ENCODE measurements at places on chromosomes 13 and 19.

DNA sequence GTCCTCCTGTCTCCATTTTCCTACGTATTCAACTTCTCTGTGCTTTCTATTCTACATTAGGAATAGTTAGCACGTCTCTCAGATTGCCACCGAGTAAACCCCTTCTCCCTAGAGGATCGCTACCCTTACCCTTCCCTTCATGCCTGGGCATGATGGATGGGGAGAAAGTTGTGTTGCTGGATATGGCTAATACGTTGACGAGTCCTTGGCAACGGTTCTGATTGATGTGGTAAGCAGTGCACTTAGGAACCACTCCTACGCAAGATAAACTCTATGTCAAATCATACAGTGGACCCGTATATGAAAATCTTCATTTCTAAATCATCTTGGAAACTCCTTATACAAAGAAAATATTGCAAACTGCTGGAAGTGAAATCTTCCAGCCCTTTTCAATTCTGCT is 224.5 kb downstream of the EFNB2 start:
- DNase-seq = no peak

DNA sequence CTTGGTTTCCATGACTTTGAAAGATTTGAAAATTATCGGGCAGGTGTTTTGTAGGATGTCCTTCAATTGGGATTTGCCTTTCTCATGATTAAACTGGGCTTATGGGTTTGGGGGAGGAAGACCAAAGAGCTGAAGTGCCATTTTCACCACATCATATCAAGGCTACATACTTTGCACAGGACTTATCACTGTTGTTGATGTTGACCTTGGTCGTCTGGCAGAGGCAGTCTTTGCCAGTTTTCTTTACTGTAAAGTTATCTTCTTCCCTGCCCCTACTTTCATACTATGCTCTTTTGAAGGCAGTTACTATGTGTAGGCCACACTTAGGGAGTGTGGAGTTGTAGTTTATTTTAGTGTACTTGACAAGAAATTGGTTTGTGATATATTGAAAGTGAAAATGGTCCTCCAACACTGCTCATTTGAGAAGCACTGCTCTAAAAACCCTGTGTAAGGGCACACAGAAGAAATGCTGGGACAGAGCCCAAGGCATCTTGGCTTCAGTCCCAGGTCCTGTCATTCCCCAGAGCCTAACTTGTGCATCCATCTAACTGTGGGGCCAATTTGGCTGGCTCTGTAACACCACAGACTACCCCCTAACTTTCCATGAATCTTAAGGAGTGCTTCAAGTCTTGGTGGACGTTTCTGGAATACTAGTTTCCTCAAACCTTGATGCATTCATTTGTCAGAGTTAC is 384.9 kb downstream of the KCNRG start:
- DNase-seq = no peak

DNA sequence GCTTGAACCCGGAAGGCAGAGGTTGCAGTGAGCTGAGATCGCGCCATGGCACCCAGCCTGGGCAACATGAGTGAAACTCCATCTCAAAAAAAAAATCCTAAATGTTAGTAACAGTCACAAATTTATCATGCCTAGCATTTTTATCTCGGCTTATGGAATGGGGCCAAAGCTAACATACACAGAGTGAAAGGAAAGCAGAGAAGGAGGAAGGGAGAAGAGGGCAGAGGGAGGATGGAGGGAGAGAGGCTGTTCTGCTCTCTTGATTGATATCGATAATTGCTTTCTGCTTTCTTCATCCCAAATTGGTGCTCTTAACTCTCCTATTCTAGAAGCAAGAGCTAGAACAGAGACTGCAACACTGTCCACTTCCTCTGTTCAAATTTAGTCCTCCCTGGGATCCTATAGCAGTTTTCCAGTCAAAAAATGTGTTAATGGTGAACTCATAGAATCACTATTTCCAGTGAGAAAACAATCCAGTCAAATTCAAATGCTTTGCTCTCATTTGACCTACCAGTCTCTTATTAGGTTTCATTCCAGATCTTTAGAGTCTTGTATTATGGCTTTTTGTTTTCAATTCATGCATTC is 15.8 kb upstream of the TUBGCP3 start:
- DNase-seq = no peak

- DNase-seq = no peak
Observed at GRCh38 chr13:34547929-34548328, 394.1 kb upstream of the NBEA start.

GRCh38 chr13:113427562-113428468 is 25.5 kb downstream of the ADPRHL1 start:
- no peak for DNase-seq

DNA sequence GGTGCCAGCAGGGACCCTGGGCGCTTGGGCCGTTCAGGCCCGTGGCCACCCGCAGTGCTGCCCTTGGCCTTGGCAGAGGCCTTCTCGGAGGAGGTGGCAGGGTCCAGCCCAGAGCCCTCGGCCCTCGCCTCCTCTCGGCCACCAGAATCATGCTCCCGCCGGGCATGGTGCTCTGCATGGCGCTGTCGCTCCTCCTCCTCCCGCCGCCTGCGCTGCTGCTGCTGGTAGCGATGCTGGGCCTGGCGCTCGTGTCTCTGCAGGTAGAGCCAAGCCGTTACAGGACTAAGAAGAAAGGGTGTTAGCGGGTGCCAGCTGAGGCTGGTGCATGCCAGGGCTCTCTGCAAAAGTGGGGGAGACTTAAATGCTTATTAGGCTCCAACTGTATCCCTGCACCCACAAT is 9.5 kb downstream of the ANO8 start:
- no peak for DNase-seq

DNA sequence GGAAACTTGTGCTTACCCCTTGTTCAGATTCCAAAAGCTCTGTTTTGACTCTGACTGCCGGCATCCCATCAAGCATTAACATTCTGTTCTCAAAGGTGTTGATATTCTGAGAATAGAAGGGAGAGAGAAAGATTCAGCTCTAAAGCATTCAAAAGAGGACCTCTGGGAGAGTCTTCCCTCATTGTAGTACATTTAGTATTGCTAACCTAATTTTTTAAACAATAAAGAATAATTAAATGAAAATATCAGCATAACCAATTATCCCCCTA is 190.3 kb downstream of the KLF12 start:
- no peak for DNase-seq

DNA sequence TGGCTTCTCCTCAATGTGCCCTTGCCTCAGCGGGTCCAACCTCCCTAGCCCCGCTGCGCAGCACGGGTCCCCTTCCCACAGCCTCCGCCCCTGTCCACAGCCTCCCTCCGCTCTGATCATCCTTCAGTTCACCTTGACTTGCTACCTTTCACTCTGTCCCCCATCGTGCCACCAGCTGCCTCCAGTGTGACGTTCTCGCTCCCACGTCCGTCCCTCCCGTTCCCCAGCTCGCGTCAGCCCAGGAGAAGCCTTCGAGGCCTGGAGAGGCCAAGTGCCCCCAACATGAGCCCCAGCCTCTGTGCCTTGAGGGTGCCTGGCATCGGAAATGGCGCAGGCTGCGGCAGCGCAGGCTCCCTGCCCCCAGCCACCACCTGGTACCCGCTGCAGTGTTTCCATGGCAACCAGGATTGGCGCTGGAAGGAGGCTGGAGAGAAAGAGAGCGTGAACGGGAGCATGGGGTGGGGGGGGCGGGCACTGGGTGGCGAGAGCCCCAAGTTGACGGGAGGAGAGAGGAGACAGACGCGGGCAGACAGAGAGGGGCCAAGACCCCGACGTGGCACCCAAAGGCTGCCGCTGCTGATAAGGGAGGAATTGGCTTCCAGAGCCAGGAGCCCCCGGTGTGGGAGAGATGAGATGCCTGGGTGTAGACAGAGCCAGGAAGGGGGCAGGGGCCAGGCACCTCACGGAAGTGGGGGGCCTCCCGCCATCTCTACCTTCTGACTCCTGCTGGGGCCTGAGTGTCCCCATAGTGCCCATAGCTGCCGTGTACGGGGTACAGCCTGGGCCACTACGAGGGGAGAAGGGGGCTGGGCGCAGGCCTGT is 844 bp upstream of the ASPDH start:
- no peak for DNase-seq

GRCh38 chr13:111610879-111611278 is 290.4 kb downstream of the TEX29 start:
- DNase-seq = no peak

DNA sequence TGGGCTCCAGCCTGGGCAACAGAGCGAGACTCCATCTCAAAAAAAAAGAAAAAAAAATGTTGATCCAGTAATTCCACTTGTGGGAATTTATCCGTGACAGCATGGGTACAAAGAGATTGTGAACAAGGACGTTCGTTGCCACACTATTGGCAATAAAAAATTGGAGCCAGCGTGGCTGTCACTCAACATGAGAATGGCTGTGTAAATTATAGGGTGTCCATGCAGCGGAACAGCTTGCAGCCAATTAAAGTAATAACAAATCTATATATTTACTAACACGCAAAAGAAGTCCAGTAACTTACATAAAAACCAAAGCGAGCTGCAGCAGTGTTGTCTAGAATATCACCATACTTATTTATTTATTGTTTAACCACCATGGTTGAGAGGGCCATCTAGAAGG is 19.3 kb downstream of the DPF1 start:
- no peak for DNase-seq

GRCh38 chr13:28457521-28457920 is 37.4 kb downstream of the FLT1 start:
- DNase-seq = no peak

DNA sequence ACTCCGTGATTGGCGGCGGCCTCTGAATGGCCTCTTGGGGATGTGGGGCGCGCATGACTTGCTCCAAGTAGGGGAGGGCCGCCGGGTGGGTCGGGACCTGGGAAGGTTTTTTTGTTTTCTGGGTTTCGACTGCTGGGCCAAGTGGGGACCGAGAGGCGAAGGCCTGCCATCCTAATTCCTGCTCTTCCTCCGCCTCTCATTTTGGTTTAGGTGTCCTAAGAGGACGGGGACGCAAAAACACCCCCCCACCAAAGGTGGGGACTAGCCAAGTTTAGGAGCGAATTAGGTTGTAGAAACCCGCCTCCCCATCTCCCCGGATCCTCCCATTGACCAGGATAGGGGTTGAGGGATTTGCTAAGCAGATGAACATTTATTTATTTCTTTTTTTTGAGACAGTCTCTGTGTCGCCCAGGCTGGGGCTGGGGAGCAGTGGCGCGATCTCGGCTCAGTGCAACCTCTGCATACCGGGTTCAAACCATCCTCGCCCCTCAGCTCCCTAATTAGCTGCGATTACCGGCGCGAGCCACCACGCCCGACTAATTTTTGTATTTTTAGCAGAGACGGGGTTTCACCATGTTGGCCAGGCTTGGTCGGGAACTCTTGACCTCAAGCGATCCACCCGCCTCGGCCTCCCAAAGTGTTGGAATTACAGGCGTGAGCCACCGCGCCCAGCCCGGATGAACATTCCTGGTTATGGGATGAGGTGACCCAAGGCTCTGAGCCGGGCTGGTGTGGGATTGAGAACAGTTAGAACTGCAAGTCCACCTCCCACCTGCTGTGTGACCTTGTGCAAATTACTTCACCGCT is 838 bp downstream of the PPP2R1A start:
- DNase-seq = no peak

- no peak for DNase-seq
Observed at GRCh38 chr19:5695649-5696195, 5.6 kb downstream of the RPL36 start.

- DNase-seq = no peak
Observed at GRCh38 chr13:39186205-39186875, 148.1 kb downstream of the NHLRC3 start.

- DNase-seq = peak; percentile 91
Observed at GRCh38 chr19:43620061-43621001, 902 bp upstream of the ZNF428 start.

- no peak for DNase-seq
Observed at GRCh38 chr13:35917942-35918645, 213.1 kb downstream of the DCLK1 start.

DNA sequence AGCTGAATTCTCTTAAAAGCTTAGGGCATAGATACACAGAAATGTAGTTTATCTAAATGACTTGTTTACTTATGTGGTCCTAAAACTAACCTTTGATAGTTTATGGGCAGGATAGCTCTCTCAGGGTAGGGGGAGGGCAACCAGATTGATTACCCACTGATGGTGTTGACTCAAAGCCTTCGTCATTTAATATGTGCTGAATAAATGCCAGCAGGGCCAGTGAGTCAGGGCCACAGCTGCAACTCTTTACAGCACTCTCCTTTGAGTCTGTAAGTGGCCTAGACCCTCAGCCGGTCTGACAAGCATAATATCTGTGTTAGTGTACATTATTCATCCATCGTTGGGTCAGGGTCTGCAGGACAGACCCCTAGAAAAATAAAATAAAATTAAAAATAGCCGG is 128.5 kb downstream of the ZNF675 start:
- DNase-seq = no peak

DNA sequence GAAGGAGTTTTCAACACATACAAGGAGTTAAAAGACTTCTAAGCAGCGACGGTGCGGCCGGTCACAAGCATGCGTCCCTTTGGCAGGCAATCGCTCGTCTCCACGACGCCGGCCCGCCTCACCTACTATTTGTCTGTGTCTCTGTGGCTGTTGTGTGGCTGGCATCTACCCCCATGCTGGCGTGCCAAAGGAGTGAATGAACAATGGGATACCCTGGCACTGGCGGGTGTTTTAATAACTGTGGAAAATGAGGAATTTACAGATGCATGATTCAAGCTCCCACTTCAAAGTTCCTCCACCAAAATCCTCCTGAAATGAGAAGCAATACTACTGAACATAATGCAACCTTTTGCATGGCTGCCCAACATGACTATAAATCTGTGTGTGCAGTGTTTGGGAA is 176.6 kb downstream of the KLF5 start:
- no peak for DNase-seq

DNA sequence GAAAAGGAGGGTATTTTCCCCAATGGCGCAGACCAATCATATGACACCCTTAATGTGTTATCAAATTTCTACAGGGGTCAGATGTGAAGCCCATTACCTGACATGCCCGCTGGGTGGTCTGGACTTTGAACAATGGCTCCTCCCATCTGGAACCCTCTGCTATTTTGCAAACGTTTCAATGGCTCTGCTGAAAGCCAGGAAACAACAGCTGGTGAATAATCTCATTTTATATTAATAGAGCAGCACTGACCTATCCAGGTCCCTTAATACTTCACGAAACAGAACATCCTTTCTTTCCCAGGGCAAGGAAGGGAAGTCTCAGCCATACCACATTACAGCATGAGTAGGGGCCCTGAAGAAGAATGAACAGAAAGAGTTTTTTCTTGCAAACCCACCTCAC is 20.3 kb upstream of the KPNA3 start:
- no peak for DNase-seq

GRCh38 chr13:67620665-67621064 is 390.5 kb upstream of the PCDH9 start:
- no peak for DNase-seq

DNA sequence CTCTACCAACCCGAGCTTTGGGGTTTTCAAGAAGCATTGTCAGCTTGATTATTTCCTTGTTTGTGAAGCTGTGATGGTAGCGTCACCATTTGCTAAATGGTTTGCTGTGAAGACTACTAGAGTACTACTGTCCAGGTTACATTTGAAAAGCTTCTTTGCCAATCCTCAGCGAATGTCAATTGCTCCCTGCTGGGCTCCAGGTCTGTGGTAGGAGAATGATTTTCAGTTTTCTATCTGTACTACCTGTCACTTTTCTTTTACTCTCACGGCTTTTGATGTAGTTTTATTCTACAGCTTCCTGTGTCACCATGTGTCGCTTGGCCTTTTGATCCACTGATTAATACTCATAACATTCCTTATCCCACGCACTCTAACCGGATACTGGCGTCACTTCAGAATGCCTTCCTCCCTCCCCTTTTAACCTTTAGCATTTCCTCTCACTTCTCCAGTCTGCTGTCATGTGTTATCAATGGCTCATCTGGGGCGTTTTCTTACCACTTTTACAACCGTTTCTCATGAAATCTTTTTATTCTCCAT is 7.5 kb upstream of the GPR183 start:
- DNase-seq = peak; percentile 66

- DNase-seq = no peak
Observed at GRCh38 chr13:65964672-65965071, 1265.5 kb downstream of the PCDH9 start.

Data from CD4-positive, alpha-beta T cell treated with Interleukin-17A for 4 hours (primary cell).